ENCODE measurements at places on chromosomes 6 and 20.

- DNase-seq = no peak
These were observed 4.9 kb upstream of the SCP2D1 start for GRCh38 chr20:18808712-18809111.

DNA sequence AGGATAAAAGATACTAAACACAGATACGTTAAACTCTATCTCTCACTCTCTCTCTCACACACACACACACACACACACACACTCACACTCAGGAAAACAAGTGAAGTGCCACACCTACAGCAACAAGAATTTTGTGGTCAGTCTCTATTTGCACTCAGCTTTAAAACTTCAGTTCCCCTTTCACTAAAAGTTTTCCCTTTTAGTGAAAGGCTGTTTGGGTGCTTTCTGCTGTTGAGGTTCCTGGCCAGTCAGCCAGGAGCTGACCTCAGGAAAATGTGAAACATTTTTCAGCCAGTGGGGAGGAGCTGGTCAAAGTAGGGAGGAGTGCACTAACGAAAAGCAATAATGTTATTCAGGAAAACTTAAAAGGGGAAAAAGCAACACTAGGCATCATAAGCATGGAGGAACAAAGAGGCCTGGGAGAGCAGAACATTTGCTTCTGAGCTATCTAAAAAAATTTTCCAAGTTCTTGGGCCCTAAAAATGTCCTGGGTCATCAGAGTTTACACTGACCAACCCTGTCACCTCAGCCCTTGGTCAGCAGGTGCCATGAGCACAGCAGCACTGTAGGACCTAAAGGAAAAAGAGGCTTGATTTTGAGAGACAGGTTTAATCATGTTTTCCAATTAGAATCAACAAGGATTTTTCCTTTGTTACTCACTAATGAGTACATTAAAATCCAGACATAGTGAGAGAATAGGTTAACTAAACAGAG lies 30.7 kb upstream of the NT5E start:
- DNase-seq = no peak

- no peak for DNase-seq
These were observed 136.7 kb downstream of the HIVEP1 start for GRCh38 chr6:12148841-12149240.

DNA sequence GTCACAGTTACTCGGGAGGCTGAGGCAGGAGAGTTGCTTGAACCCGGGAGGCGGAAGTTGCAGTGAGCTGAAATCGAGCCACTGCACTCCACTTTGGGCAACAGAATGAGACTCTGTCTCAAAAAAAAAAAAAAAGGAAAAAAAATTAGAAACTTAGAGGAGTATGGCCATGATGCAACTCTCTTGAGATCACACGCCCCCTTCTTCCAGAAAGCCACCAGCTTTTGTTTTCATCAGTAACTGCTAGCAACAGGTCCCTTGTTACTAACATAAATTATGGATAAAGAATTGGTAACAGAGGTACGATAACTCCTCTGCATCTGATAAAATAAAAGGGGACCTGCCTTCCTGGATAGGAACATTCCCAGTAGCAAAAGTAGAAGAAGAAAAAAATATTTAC lies 308.2 kb downstream of the CD83 start:
- DNase-seq = no peak

GRCh38 chr6:153076431-153076830 lies 54.7 kb downstream of the RGS17 start:
- DNase-seq = no peak

GRCh38 chr6:106553440-106553839 lies 75.9 kb downstream of the RTN4IP1 start:
- no peak for DNase-seq

DNA sequence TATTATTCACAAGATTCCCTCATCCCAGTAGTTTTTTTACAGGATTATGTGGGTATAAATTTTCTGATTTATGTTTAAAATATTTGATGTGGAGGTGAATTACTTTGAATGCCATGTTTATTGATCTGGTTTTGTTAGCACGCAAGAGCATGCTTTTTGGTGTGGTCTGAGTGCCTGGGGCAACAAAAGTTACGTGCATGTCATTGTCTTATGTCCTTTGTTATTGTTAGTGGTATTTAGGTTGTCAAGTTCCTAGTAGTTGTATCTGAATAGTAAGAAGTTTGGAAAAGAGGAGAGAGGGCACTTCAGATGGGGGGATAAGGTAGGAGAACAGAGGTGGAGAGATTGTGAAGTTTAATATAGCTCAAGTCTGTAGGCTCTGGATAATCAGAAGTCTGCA lies 95.0 kb downstream of the ATRN start:
- DNase-seq = no peak

DNA sequence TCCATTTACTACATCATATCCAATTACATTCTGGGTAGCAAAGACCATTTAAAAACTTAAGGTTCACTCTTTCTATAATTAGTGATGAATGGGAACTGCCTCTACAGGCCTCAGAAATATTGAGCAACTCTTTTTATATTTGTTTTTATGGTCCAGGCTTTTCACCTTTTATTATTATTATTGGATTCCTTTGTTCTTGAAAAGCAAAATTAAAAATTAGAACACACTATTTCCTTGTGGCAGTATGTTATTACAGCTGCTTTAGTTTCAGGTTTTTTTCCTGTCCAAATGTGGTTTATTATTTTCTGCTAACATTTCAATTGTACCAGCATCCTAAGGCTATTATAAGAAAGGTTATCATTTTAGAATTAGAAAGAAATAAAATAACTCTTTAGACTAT lies 150.1 kb downstream of the FARS2 start:
- no peak for DNase-seq

GRCh38 chr20:30286157-30286556 lies 971.3 kb upstream of the DEFB115 start:
- DNase-seq = no peak

GRCh38 chr6:23316931-23317330 lies 747.6 kb downstream of the HDGFL1 start:
- no peak for DNase-seq

- no peak for DNase-seq
These were observed 51.8 kb upstream of the SYNJ2 start for GRCh38 chr6:157929765-157930319.

DNA sequence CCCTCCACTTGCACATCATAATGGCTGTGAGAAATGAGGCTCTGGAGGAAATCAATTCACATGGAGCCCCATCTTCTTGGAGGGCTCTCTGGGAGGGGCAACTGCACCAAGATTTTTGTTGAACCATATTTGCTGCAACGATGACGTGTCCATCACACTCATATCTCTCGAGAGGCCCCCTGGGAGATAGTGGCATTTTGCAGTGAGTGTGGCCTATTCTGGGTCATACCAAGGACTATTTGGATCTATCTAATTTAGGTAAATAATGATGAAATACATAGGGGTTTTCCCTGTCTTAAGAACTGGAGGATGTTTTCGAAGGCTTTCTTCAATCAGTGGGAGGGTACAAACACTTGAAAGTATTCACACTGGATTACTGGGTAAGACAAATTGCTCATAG lies 31.6 kb downstream of the CNR1 start:
- no peak for DNase-seq
